Spinal cord (tissue), 10 donors: ENCODE measurements at places on chromosomes 3 and 15.

DNA sequence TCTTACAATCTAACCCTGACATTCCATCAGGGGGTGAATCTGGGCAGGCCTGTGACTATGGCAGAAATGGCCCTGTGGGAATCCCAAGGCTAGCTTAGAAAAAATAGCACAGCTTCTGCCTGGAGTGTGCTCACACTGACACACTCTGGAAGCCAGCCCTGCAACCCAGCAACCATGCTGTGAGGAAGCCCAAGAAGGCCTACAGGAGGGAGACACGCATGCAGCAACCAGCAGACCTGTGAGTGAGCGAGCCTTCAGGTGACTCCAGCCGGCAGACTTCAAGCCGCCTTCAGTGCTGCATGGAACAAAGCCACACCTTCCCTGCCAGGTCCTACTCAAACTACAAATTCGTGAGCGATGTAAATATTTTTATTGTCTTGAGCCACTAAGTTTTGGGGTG, 26.1 kb downstream of the RAB6B start:
- DNase-seq = no peak

GRCh38 chr3:109440353-109440752, 103.0 kb upstream of the DPPA4 start:
- no peak for DNase-seq

GRCh38 chr15:67521783-67522568, 1.0 kb downstream of the C15orf61 start:
- no peak for DNase-seq

GRCh38 chr15:83545804-83546511, 98.8 kb downstream of the SH3GL3 start:
- DNase-seq = no peak

DNA sequence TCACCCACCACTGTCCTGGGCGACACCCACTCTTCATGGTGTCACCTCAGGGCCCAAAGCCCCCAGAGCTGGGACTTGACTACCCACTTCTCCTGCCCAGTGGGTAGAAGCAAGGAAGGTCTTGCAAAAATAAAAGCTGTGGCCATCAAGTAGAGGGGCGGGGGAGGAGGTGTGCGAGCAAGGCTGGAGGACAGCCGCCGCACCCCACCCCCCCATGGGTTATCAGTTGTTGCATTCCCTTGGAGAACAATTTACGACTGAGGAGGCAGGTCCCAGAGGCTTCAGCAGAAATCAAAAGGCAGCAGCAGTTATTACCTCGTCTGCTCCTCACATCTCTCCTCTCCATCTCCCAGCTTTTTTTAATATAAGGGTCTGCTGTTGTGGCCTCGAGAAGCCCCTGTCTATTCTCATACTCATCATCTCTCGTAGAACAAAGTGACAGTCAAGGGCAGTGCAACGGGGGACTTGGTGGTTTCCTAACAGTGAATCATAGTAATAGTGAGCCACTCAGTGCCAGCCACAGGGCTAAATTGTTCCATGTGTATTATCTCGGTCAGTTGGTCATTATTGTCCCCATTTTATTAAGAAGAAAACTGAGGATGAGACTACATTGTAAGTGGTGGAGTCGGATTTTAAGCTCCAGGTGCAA, 116.4 kb downstream of the PDCD6IP start:
- DNase-seq = no peak
